ENCODE measurements at places on chromosomes 7 and 10. TPM values are rescaled to one million over a fixed set of nuclear protein-coding genes. Genes with fewer than 3 reads are reported as not detected.

GRCh38 chr10:28663576-28664368, 13.5 kb upstream of the BAMBI start:
- DNase-seq: peak; percentile 85

GRCh38 chr10:84204122-84204521, 9.8 kb downstream of the CDHR1 start:
- no peak for DNase-seq
- no peak overlapping the region for H3K4me3 ChIP-seq
- H3K27me3 ChIP-seq: no peaks in the 10 kb centered on the region
- H3K27ac ChIP-seq: no peak overlapping the region

DNA sequence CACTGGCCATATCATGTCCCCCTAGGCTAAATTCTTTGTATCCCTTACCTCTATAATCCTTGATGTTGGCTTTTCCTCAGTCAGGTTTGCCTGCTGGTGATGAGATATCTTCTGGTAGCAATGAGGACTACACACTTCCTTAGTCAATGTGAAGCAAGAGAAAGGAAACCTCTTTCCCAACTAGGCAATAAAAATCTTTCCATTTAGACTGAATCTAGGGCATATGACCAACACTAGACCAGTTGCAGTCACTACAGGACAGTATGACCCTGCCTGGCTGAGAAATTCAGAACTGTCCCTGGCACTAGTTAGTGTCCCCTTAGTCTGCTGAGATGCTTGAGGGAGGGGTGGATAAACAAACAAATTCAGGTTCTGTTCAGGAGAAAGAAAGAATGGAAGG, 142.6 kb downstream of the RNLS start:
- no peaks in the 10 kb centered on the region for H3K36me3 ChIP-seq
- H3K4me3 ChIP-seq: no peak overlapping the region
- DNase-seq: no peak
- no peak overlapping the region for H3K27ac ChIP-seq
- peaks cover 6% of the 10 kb centered on the region for H3K4me1 ChIP-seq
- H3K27me3 ChIP-seq: no peaks in the 10 kb centered on the region

DNA sequence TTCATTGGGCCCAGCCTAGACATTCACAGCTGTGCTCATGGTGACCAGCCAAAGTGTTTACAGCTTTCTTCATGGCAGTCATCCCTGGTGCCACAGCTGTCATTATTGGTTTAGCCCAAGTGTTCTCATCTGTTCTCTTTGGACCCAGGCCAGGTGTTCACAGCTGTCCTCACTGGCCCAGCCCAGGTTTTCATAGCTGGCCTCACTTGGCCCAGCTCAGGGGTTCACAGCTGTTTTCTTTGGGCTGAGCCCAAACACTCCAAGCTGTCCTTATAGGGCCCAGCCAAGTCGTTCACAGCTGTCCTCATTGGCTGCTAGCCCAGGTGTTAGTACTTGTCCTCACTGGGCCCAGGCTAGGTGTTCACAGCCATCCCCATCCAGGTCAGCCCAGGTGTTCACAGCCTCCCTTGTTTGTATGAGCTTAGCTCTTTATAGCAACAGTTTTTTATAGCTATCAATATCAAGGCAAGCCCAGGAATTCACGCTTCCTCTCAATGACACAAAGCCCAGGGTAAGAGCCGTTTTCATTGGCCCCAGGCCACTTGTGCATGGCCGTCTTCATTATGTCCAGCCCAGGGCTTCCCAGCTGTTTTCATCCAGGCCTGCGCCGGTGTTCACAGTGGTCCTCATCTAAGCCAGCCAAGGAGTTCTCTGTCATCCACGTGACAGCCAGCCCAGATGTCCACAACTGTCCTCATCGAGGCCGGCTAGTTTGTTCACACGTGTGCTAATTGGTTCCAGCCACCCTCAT, 11.6 kb downstream of the FRG2B start:
- no peaks in the 10 kb centered on the region for H3K4me1 ChIP-seq
- no peak for DNase-seq
- H3K36me3 ChIP-seq: no peaks in the 10 kb centered on the region
- no peak overlapping the region for H3K27ac ChIP-seq

The PRKAR1B gene
- 2.9 TPM for total RNA-seq

The MACC1 gene
- not detected for total RNA-seq

DNA sequence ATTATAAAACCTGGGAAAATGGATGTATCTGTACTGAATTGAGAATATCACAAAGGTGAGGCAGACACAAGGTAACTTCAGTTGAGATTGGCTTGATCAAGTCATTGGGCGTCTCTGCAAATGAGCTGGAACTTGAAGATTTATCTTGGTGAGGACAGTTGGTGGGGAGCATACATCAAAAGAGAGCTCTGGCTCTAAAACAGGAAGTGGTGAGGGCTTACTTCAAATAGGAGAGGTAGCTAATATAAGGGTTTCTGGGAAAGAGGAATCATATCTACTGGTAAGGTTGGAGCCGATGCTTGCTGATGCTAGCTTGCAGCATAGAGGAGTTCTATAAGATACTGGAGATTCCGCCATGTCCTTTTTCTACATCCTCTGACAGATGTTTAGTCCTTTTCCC, 39.9 kb upstream of the FGL2 start:
- peaks cover 5% of the 10 kb centered on the region for H3K36me3 ChIP-seq
- H3K27me3 ChIP-seq: no peaks in the 10 kb centered on the region
- H3K4me1 ChIP-seq: no peaks in the 10 kb centered on the region
- DNase-seq: no peak

The SP8 gene
- not detected for total RNA-seq

GRCh38 chr10:99393036-99393435, 37.4 kb downstream of the GOT1 start:
- H3K4me1 ChIP-seq: peaks cover 15% of the 10 kb centered on the region
- H3K27ac ChIP-seq: no peak overlapping the region
- no peaks in the 10 kb centered on the region for H3K27me3 ChIP-seq

Data from psoas muscle (tissue), 8 donors.